Islet precursor cell (in vitro differentiated cells): ENCODE measurements at places on chromosomes 12 and 14.

DNA sequence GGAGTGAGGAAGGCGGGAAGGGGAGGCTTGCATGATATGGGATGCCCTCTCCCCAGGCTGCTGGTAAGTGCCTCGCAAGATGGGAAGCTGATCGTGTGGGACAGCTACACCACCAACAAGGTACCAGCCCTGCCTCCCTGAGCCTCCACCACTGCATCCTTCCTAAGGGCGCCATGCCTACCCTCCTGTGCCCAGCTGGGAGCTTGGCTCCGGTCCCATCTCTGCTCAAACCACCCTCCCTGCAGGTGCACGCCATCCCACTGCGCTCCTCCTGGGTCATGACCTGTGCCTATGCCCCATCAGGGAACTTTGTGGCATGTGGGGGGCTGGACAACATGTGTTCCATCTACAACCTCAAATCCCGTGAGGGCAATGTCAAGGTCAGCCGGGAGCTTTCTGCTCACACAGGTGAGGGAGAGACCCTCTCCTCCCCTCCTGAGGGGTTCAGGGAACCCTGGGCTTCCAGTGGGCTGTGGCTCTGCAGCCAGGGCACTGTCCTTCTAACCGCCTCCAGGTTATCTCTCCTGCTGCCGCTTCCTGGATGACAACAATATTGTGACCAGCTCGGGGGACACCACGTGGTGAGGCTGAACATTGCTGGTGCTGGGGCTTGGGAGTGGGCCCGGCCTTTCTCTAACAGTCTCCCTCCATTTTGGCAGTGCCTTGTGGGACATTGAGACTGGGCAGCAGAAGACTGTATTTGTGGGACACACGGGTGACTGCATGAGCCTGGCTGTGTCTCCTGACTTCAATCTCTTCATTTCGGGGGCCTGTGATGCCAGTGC is 2.6 kb downstream of the GNB3 start:
- DNase-seq = peak; percentile 81

GRCh38 chr12:109492371-109492770 is 14.9 kb downstream of the UBE3B start:
- no peak for DNase-seq

DNA sequence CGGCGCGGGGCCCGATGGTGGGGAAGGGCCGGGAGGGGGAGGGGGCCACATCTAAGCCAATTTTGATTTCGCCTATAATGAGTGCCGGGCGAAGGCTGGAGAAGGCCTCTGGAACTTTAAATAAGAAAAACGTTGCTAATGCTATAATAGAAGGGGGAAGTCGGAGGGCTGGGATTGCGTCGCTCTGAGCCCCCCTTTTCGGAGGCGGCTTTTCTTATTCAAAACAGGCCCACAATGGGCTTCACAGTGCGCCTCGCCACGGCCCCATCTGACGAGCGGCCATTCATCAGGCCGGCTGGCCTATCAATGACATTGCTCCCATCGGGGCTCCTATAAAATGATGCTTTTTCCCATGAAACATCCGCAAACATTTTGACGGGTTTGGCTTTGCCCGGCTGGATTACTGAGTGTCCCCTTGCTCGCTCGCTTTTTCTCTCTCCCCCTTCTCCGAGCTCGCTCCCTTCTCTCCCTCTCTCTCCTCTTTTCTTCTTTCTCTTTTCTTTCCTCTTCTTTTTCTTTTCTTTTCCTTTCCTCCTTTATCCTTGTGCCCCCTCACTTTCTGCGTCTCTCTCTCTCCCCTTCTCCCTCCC is at the start of gene RFX4:
Gene RFX4, plus strand, starts transcription at position 364 of the 590 bp plus-strand sequence. CDS start 317 bp downstream, outside the sequence.
- no peak for DNase-seq

GRCh38 chr12:108664338-108665258 is 30.9 kb upstream of the SELPLG start:
- peak; percentile 97 for DNase-seq

GRCh38 chr12:75709503-75709902 is 198.1 kb upstream of the KRR1 start:
- DNase-seq = no peak

DNA sequence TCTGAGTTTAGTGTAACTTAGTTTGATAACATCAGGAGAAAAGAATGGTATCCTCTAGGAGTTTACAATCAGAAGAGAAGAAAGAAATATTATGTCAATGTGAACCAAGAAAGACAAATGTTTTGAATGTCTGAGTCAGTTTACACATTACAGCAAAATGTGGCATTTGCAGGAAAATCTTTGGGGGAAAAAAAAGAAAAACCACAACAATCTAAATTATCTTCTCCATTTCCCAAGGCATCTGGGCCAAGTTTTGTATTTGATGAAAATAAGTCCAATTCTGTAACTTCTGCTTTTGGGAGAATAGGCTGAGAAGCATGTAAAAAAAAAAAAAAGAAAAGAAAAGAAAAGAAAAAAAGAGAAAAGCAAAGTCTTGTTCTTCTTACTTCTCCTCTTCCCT is 58.8 kb upstream of the FLRT2 start:
- no peak for DNase-seq

GRCh38 chr12:80064269-80064668 is 35.1 kb upstream of the OTOGL start:
- DNase-seq = no peak

GRCh38 chr14:35261774-35262173 is 30.4 kb upstream of the PSMA6 start:
- DNase-seq = peak; percentile 13

GRCh38 chr14:72558721-72559120 is 335.2 kb downstream of the DPF3 start:
- no peak for DNase-seq

DNA sequence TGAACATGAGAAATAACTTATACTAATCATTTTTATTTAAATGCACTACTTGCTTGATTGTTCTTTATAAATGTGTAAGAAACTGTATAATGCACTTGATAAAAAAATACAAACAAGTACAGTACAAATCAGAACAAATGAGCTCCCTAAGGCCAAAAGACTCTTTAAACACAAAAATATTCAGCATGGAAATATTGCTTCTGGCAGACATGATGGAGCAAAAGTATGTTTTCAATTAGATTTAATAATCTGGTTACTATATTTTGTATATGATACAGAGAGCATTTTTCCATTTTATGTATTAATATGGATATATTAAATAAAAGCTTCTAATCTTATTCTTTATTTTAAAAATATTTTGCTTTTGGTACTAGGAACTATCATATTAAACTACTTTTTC is 800.2 kb upstream of the LRFN5 start:
- no peak for DNase-seq

GRCh38 chr14:69842686-69843420 is 36.4 kb upstream of the SMOC1 start:
- no peak for DNase-seq

DNA sequence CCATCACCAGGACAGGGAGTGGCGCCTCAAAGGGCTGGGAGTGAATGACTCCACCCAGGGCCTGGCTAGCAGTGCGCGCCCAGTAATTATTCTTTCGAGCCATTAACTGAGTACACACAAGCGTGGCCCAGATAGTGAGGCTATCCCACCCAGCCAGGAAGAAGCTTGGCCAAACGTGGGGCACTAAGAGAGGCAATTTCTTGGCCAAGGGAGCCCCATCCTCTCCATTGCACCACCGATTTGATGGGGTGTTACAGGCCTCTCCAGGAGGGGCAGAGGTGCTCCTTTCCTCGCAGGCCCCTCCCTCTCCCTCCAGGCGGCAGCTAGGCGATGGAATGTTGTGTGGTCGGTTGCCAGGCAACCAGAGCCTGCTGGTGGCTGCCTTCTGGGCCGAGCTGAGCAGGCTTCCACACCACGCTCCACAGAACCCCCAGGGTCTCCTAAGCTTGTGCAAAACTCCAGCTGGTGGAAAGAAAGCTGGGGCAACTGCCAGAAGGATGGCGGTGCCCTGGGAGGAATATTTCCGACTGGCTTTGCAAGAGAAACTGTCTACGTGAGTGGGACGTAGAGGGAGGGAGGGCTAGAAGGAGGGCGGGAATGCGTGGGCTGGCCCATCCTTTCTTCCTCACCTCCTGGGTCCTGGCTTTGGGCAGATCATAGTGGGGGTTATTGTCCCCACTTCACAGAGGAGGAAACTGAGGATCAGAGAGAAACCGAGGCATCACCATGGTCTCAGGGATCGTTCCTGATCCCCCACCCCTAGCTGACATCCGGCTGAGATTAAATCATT is at the start of gene CFAP73:
Gene CFAP73, plus strand, starts transcription at position 364 of the 790 bp plus-strand sequence. Its CDS starts 134 bp downstream, at position 498.
- peak; percentile 98 for DNase-seq

GRCh38 chr12:34625116-34625515 is 602.8 kb downstream of the ALG10 start:
- DNase-seq = no peak

DNA sequence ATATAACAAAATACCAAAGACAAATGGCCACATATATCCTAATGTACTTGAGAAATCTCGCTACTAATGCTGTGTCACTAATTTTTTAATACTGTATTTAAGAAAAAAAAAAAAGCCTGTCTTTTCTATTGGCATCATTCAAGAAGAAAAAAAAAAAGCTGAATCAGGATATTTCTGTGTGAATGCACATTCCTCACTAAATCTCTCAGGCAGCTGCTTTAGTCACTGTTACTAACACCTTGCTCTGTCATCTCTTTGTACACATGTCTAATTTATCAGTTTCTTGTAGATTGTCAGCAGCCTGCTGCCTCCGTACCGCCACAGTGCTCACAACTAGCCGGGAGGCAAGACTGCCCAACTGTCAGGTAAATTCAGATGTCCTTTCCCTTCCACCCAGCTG is 32.0 kb upstream of the FGD4 start:
- no peak for DNase-seq

GRCh38 chr12:6767353-6768319 is 1.5 kb downstream of the PTMS start:
- DNase-seq = no peak

DNA sequence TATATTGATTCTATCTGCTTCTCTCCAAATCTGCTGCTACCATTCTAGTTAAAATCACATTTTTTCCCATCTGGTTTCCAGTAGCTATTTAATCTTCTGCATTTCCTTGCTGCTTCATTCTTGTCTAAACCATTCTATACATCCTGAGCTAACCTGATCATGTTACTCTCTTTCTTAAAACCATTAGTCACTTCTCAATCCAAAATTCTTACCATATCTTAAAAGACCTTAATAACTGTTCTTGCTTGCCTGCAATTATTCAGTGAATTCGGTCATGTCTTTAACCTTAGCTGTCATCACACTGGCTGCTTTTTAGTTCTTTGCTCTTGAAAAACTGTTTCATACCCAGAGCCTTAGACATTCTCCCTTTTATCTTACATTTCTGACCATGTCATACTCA is 56.4 kb upstream of the PZP start:
- DNase-seq = no peak

DNA sequence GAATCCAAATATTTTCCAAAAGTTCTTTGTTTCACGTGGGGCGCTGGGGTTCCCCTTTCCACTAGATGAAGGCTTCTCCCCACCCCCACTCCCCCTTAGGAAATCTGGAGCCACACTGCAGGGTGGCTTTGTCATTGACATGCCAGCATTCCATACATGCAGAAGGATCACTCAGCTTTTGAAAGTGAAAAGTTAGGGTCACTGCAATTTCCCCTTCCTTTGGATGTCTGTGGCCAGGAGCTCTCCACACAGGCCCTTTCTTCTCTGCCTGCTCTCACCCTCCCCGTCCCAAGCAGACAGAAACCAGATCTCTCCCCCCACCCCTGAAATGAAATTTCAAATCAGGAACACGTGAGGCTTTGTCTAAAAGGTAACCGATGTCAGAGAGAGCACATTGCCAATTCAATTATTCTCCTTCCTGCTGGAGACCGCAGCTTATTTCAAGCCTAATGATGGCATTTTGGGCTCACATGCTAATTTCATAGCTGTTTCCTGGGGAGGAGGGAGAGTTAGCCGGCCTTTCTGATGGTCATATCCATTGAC is 153.9 kb upstream of the RFLNA start:
- DNase-seq = no peak

DNA sequence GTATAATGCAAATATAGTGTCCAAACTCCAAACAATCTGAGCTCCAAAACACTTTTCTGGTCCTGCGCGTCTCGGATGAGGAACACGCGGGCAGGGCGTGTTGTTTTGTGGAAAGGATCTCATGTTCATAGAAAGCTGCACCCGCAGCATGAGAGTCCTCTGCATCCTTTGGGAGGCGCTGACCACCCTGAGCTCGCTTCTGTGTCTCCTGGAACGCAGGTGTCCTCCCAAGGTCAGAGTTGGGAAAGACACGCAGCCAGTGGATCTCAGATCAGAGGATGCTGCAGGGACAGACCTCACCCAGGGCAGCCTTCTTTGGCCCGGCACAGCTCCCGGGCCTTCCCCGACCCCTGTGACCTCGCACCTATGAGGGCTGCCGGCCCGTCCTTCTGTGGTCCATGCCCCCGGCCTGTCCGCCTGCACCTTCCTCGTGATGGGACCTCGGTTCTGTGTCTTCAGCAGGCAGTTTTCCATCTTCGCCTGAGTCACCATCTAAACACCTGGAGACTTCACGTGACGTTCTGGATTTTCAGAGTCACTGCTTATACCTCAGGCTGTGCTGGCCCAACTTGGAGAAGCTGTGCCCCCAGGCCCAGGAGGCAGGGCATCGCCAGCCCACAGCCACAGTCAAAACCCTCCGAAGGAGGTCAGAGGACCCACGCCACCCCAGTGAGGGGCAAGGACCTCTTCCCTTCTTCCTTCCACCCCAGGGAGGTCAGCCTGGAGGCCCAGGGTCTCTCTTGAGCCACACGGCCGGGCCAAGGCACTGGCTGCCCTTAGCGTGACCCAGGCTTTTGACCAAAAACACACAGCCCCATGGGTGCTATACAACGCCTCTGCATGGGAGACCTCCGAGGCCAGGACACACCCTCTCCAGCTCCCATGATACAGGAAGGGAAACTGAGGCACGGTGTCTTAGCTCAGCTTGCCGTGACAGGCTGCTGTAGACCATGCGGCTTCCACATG is 25.9 kb downstream of the MMP17 start:
- DNase-seq = peak; percentile 64

DNA sequence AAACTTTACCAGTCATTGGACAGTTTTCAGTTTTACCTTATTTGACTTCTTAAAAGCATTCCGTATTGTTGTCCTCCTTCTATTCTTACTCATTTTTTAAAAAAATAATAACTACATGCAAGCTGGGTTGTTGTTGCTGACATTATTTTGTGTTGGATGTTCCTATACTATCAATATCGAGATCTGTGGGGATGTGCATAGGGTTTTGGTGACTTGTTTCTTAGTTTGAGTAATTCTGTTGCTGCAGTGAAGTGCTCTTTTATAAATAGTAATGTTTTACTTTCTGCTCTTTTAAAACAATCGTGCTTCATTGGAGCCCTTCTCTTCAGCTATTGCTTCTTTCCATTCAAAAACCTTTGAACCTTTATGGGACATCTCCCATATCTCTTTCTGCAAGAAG is 79.4 kb downstream of the METTL25 start:
- DNase-seq = no peak

- DNase-seq = no peak
These were observed 1292.1 kb upstream of the FLRT2 start for GRCh38 chr14:84237881-84238280.

DNA sequence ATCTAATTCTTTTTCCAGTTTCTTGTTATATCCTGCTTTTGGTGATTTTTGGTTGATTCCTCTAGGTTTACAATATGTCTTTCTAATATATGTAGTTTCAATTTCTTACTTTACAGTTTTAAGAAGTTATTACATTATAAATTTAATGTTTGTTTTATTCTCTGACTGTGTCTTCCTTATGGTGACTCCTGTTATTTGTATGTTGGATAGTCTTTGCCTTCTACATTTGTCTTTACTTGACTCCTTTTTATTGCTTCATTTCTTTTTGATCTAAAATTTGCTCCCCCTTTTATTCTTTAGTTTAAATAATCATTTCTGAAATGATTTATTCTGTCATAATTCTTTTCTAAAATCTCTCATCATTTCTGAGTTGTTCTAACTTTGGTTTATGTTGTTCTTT is 125.8 kb downstream of the CCDC91 start:
- DNase-seq = no peak

- DNase-seq = peak; percentile 95
These were observed 15.4 kb downstream of the SELPLG start for GRCh38 chr12:108618079-108618952.

GRCh38 chr12:113077057-113077858 is 20.7 kb downstream of the DTX1 start:
- peak; percentile 70 for DNase-seq
